ENCODE measurements at places on chromosomes 16 and 17.

GRCh38 chr17:56157845-56158244 lies 4.6 kb downstream of the ANKFN1 start:
- DNase-seq, result no peak

DNA sequence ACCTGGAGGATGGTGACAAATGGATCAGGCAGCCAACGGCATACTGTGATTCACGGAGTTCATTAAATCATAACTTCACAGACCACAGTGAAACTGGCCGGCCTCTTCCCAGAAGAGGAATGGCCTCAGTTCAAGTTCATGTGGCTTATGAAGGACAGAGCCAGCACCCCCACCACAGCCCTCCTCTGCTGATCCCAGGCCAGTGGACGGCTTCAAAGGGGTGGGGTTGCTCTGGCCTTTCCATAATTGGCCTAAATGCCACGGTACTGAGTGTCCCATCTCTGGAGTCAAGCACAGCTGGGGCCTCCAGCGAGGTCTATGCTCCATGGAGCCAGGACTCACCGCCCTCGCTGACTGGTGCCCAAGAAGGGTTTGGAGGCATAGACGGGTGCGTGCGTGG lies 21.4 kb downstream of the GALNS start:
- DNase-seq, result peak; percentile 12

- peak; percentile 49 for DNase-seq
Observed at GRCh38 chr16:90032674-90033331, 13.5 kb upstream of the DBNDD1 start.

GRCh38 chr17:83128306-83129240 lies 49.2 kb downstream of the METRNL start:
- DNase-seq, result no peak

DNA sequence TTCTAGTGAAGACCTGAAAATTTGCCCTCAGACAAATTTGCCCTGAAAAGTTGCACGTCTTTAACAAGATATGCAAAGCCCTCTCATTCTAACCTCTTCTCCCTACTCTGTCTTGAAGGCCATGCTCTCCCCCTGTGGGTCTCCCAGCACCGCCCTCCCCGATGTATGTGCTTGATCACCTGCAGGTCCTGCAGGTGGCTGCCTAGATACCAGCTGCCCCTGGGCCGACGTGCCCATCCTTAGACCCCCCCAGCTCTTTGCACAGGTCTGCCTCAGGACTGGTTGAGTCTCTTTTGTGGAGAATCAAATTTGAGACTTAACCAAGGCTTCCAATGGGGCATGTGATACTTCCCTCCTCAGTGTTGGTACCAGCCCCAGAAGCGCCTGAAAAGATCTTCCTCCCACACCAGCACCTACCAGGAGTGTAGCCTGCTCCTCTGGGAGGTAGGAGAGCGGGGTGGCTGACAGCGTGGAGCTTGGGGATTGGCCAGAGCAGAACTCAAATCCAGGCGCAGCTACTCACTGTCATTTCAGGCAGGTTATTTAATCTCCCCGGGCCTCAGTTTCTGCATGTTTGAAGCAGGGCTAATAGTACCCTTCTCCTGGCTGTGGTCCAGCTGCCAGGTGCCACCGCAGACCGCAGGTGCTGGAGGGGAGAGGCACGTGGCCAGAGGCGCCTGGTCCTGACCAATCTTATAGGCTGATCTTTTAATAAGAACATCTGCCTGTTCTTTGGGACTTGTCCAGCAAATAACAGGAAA lies 4.5 kb upstream of the MRPL38 start:
- no peak for DNase-seq

DNA sequence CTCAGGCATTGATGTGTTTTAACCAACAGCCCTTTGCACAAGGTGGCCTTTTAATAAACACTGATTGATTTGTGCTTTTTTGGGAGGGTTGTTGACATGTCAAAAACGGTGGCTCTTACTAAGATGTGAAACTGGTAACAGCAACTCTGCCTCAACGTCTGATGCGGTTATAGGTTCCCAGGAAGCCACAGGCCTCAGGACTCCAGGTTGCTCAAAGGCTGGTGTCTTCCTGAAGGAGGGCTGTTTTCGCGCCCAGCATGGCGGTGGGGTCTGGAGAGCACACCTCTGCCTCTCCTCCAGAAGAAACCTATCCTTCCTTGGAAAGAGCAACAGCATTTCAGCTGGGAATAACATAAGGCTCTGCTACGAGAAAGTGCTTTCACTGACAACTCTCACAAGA lies 187.5 kb downstream of the IRF8 start:
- no peak for DNase-seq

- DNase-seq, result no peak
Observed at GRCh38 chr17:66793814-66794213, 41.1 kb upstream of the CACNG5 start.

GRCh38 chr16:70694088-70694867 lies 8.4 kb upstream of the MTSS2 start:
- peak; percentile 96 for DNase-seq

- no peak for DNase-seq
Observed at GRCh38 chr17:77959126-77959925, 823 bp downstream of the TNRC6C start.

Measured in AG10803 (cell line).